Peyer's patch (tissue), 4 donors: ENCODE measurements at places on chromosomes 3 and 15. TPM values are rescaled to one million over a fixed set of nuclear protein-coding genes. Genes with fewer than 3 reads are reported as not detected.

The ILDR1 gene
- 5.8 TPM for total RNA-seq

The GPR87 gene
- total RNA-seq = not detected

The TGM5 gene
- not detected for total RNA-seq

The ZNF774 gene
- 8.3 TPM for total RNA-seq

The CELSR3 gene
- 2.7 TPM for total RNA-seq

The DNAH1 gene
- total RNA-seq = 86.3 TPM

The EPB42 gene
- not detected for total RNA-seq

The NR2E3 gene
- 1.3 TPM for total RNA-seq

The MYL3 gene
- total RNA-seq = 1.5 TPM

The PLCB2 gene
- total RNA-seq = 12.3 TPM

The CYP8B1 gene
- total RNA-seq = not detected

The LRRC57 gene
- 33.0 TPM for total RNA-seq

The SLC22A13 gene
- total RNA-seq = 5.0 TPM

The KPNA1 gene
- total RNA-seq = 62.7 TPM

The GOLGA8Q gene
- not detected for total RNA-seq

DNA sequence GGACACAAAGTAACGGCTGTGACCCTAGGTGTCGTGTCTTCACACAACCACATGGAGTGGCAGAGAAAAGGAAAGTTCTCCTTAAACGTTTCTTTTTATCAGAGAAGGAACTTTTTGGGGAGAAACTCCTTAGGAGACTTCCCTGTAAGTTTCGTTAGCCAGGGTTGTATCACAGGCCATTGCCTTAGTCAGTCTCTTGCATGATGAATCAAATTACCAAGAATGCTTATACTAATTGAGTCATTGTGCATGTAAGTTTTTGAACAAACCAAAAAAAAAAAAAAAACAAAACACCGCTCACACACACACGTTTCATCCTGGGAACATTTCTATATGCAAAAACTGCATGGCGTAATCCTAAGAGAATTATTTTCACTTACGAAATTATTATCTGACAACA lies 150.4 kb upstream of the SATB1 start:
- DNase-seq = no peak

GRCh38 chr3:13681931-13682330 lies 133.0 kb downstream of the FBLN2 start:
- no peak for DNase-seq

GRCh38 chr3:180306691-180307090 lies 270.0 kb upstream of the PEX5L start:
- no peak for DNase-seq

GRCh38 chr3:187735837-187736236 lies 9.4 kb downstream of the BCL6 start:
- DNase-seq = no peak

DNA sequence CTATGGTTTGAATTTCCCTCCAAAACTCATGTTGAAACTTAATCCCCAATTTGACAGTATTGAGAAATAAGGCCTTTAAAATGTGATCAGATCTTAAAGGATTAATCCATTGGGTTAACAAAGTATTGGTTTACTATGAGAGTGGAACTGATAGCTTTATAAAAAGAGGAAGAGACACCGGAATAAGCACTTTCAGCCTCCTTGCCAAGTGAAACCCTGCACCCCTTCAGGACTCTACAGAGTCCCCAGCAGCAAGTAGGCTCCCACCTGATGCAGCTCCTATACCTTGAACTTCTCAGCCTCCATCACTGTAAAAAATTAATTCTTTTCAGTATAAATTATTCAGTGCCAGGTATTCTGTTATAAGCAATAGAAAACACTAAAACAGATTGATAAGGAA lies 348.3 kb downstream of the CGGBP1 start:
- DNase-seq = no peak

DNA sequence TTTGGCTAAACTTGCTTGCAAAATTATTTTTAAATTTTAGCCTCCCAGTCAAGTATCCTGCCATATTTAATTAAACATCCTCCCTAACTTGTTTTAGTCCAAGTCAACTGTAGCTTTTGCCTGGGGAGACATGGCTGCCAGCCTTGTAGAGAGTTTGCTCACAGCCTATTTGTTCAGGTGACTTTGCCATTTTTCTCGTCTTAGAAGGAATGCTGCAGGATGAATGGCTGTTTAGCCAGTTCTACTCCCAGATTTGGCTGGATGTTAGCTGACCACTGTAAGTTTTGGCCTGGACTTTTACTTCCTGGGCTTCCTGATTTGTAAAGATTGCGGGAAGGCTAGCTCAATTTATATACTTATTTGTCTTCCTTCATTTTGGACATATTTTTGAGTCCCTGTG lies 236.4 kb upstream of the SGO1 start:
- no peak for DNase-seq

GRCh38 chr3:68239542-68239941 lies 585.1 kb upstream of the SUCLG2 start:
- DNase-seq = no peak

GRCh38 chr15:97684249-97684648 lies 276.3 kb upstream of the ARRDC4 start:
- DNase-seq = no peak

DNA sequence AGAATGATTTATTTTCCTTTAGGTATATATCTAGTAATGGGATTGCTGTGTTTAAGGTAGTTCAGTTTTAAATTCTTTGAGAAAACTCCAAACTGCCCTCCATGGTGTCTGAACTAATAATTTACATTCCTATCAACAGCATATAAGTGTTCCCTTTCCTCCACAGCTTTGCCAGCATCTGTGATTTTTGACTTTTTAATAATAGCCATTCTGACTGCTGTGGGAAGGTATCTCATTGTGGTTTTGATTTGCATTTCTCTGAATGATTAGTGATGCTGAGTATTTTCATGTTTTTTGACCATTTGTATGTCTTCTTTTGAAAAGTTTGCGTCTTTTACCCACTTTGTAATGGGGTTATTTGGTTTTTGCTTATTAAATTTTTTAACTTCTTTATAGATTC lies 571.6 kb upstream of the CCDC54 start:
- DNase-seq = no peak

- DNase-seq = no peak
These were observed 234.2 kb downstream of the TBC1D5 start for GRCh38 chr3:17508180-17508752.

GRCh38 chr3:71142441-71143161 lies 440.9 kb downstream of the FOXP1 start:
- no peak for DNase-seq

GRCh38 chr3:184636741-184637316 lies 75.0 kb downstream of the MAGEF1 start:
- DNase-seq = no peak

DNA sequence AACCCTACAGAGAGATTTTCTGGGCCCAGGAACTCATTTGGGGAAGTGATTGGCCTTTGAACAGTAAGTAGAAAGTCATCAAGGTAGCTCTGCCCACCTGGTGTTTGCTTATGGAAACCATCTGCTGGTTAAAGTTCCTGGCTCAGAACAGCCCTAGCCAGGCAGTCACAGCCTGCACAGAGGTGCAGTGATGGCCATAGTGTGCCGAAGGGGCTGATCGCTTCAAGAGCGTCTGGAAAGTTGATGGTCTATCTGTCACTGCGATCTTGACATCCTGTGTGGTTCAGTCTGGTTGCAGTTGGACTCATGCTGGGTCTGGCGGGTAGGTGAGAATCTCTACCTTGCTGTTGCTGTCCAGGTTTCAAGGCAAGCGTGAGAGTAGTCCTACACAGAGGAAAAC lies 151.6 kb downstream of the SLCO3A1 start:
- no peak for DNase-seq

DNA sequence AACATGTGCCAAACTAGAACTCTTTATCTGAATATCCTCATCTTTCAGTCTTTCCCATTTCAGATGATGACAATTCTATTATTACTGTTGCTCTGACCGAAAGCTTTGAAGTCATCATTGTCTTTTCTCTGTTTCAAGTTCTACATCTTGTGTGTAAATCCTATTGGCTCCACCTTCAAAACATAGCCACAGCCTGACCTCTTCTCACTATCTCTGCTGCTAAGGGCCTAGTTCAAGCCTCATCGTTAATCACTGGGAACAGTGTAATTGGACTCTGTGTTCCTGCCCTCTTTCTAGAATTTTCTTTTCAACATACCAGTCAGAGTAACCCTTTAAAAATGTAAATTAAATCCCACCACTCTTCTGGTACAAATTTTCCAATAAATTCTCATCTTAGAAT lies 105.1 kb downstream of the OXSM start:
- DNase-seq = no peak

GRCh38 chr3:190159902-190160435 lies 39.3 kb upstream of the P3H2 start:
- no peak for DNase-seq

GRCh38 chr15:52427804-52428203 lies 100.9 kb downstream of the MYO5A start:
- DNase-seq = no peak

- no peak for DNase-seq
These were observed 649.6 kb downstream of the NTRK3 start for GRCh38 chr15:87606971-87607370.

DNA sequence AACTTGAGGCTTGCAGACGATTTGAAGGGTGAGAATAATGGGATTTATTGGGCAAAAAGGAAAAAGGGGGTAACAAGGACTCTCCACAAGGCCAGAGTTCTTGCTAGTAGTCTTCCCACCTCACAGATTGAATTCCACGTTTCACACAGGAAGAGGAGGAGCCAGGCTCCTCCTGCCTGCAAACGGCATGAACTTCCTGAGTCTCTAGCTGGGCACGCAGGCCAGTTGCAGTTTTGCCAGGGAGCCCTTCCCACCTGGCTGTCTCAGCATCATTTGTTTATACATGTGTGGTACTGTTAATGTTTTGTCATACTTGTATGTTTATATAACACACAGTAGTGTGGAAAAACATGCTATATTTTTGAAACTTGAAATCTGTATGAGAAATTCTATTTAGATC lies 155.0 kb downstream of the NLGN1 start:
- DNase-seq = no peak

- DNase-seq = no peak
These were observed 135.1 kb downstream of the ZIC1 start for GRCh38 chr3:147544290-147544689.

GRCh38 chr15:75195122-75195765 lies 6.4 kb upstream of the C15orf39 start:
- DNase-seq = no peak

DNA sequence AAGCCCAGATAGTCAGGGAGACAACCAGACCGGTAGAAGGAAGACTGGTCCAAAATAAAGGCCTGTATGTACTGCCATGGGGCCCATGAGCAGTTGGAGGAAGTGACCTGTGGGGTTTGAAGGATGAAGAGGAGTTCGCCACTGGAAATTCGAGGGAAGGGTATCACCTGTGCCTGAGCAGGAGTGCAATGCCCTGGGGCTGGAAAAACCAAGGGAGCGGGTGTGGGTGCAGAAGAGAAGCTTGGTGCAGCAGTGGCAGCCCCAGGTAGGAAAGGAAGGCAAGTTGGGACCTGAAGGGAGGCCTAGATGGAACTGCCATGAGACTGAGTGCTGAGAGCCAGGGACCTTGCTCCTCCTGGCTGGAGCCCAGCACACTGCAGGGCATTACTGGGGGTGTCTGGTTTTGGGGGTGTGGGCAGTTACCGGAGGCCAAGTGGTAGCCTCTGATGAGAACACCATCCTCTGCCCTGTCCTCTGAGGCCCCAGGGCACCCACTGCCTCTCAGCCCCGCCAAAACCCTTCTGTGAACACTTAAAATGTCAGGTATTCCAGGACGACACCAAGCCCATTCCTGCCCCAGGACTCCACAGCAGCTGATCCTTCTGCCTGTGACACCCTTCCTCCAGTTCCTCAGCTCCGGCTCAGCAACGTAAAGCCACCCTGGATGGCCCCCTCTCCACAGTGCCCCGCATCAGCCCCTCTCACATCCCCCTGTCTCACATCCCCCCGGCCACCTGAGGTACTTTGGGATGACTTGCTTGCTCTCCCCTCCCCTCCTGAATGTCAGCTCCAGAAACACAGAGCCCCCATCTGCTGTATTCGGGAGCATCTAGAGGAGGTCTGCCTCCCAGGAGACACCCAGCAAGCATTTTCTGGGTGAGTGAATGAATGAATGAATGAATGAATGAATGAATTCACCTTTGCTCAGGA lies 42.9 kb downstream of the WNT7A start:
- DNase-seq = no peak

DNA sequence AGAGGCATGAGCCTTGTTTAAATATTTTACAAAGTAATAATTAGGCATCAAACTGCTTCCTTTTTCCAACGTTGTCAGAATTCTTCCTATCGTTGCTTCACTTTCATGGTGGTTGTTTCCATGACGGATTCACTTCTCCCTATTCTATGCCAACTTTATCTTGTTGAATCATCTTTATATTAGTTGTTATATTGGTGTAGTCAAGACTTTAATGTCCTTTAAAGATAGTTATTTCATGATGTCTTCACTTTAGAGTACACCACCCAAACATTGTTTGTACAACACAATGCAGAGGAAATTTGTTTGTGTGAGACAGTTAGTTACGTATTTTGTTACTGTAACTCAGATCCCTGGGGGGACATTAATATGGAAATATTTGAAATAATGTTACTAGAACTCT lies 61.9 kb downstream of the CRYBG3 start:
- DNase-seq = no peak

- no peak for DNase-seq
These were observed 522 bp downstream of the MED12L start for GRCh38 chr3:151085889-151086483.

DNA sequence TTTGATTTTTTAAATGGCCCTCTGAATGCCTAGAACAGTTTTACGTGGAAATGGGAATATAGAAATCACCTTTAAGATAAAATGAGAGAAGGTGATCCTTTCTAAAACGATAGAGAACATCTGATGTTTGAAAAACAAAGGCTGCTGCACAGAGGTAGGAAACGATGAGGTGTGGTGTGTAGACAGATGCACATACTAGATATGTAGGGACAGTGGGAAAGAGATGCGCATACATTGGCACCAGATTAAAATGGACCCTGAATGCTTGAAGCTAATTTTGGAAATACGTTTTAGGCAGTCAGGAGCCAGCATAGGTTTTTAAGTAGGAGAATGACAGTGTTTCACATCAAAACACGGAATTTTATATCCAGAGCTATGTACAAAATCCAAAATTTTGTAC lies 29.0 kb downstream of the MAP6D1 start:
- no peak for DNase-seq

DNA sequence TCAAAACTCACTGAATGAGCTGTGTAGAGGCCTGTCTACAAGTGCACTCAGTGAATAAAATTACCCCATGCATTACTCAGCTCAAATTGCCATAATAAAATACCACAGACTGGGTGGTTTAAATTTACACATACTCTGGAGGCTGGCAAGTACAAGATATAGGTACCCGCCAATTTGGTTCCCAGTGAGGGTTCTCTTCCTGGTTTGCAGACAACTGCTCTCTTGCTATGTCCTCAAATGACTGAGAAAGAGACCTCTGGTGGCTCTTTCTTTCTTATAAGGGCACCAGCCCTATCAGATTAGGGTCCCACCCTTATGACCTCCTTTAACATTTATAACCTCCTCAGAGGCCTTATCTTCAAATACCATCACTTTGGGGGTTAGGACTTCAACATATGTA lies 237.0 kb downstream of the CPNE4 start:
- DNase-seq = no peak

GRCh38 chr3:156311930-156312329 lies 191.6 kb downstream of the KCNAB1 start:
- no peak for DNase-seq

GRCh38 chr15:73870700-73871408 lies 2.5 kb upstream of the TBC1D21 start:
- peak; percentile 71 for DNase-seq
